ENCODE measurements at places on chromosomes 2 and 18. TPM values are rescaled to one million over a fixed set of nuclear protein-coding genes. Genes with fewer than 3 reads are reported as not detected.

CRACDL gene
- 3.7 TPM for total RNA-seq

OSBPL1A gene
- 42.0 TPM for total RNA-seq

CYP26B1 gene
- 2.1 TPM for total RNA-seq

CHRNG gene
- total RNA-seq: not detected

CHRNA1 gene
- not detected for total RNA-seq

MPP4 gene
- total RNA-seq: 0.23 TPM

TTC39C gene
- 35.8 TPM for total RNA-seq

IL1A gene
- total RNA-seq: 0.92 TPM

CCDC178 gene
- 2.3 TPM for total RNA-seq

PLCD4 gene
- 1.4 TPM for total RNA-seq

CNGA3 gene
- 6.0 TPM for total RNA-seq
